CD4-positive, alpha-beta T cell treated with Interleukin-10 for 1 hour (primary cell): ENCODE measurements at places on chromosomes 7 and 10.
A peak's percentile ranks its signal among the peaks of the same experiment; 100 is the strongest.

DNA sequence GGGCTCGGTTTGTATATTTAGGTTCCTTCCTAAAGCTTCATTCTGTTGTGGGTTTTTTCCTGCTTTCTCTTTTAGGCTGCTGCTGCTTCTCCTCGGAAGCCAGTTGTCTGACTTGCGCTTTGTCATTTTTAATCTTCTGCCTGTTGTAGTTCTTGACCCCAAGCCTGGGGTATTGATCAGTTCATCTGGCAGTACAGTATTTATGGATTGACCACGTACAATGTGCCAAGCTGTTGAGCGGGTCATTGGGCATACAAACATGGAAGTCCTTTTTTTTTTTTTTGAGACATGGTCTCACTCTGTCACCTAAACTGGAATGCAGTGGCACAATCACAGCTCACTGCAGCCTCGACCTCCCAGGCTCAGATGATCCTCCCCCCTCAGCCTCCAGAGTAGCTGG lies 4.3 kb downstream of the PROSER2 start:
- no peak for DNase-seq

DNA sequence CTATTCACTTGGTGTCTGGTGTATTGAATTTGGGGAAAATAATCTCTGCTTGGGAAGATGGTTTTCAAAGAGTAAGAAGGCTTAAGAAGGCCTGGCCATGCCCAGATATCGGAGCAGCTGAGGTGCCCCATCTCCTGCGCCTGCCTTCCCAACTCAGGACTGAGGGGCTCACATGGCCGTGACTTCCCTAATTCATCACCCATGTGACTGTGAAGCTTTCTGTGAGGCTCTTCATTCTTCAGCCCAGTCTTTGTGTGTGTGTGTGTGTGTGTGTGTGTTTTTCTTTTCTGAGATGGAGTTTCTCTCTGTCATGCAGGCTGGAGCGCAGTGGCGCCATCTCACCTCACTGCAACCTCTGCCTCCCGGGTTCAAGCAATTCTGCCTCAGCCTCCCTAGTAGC lies 53.2 kb downstream of the PROSER2 start:
- no peak for DNase-seq

DNA sequence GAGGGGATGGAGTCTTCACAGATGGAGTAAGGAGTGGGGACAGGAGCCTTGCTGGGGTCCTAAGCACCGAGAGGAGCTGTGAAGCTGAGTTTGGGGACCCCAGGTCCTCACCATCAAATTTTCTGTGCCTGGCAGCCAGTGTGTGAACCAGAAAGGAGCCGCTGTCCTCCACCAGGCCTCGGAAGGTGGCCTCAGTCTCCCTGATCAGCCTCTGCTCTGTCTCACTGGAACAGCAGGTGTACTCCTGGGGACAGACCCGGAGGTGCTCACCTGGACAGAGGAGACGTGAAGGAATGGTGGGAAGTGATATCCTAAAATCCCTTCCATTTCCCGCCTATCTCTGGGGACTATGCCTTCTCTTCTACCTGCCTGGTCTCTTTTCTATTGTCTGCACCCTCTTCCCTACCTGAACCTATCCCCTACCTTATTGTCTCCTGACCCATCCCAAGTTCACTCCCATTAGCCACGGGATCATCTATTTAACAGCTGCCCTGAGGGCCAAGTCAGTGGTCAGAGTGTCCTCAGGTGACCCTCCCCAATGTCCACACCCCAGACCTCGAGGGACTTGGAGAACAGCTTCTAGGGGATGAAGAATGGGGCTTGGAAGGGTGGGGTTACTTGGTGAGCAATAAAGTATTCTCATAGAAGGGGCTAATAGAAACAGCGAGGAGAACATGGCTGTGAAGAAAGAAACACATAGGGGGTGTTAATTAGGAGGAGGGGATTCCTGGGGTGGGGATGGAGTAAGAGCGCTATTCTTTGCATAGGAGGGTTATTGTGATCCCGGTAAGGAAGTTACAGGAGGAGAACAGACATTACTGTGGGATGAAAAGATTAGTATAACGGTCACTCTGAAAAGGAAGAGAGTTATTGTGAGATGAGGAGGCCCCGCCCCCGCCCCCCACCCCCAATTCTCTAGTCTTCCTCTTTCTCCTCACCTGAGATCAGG lies 811 bp downstream of the GPC2 start:
- DNase-seq: no peak

GRCh38 chr7:129906700-129907099 lies 46.1 kb downstream of the UBE2H start:
- peak; percentile 36 for DNase-seq

GRCh38 chr7:102951839-102952238 lies 39.0 kb downstream of the LRRC17 start:
- no peak for DNase-seq

- no peak for DNase-seq
Measured at GRCh38 chr10:2890093-2890492, 177.3 kb upstream of the PFKP start.

GRCh38 chr10:22016046-22016705 lies 12.6 kb upstream of the DNAJC1 start:
- no peak for DNase-seq

DNA sequence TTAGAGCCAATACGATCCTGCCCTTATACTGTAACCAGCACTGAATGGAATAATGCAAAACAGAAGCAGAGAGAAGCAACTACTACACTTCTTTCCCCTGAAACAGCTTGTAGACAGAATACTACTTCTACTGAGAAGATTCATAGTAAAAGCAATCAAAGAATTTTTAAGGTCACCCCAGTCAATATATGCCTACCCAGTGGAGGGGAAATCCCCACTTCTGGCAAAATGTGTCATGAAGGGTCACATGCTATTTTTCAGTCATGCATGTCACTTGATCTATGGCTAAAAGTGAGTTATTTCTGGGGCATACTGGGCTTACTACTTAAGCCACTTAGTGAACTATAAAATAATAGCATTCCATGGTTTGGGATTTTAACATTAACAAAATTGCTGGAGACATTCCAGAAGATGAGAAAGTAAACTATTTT lies 25.6 kb downstream of the IRF5 start:
- DNase-seq: no peak

DNA sequence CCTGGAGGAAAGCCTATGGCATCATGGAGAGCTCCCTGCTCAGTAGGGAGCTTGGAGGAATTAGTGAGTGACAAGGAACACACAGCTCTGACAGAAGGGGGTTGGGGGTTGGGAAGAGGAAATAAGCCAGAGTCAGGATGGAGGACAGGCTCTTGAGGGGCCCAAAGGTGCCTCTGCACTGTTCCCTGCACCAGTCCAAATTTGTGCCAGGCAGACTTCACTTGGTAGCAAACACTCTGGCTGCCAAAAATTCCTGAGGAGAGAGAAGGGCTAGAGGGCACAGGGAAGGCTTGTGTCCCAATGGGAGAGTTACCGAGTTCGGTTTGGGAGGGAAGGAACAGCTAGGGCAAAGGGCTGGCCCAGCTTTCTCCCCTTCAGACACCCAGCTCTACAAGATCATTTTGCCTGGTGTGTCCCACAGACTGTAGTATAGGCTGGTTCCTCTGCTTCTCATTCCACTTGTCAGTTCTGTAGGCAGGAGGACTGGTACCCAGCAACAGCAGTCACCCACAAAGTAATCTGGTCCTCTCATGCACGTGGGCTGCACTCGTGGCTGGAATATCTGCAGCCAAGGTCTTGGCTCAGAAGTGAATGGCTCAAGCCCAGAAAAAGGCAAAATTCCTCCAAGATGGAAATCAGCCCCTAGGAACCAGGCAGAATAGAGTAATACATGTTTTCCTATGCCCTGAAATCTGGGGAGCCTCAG lies 8.0 kb upstream of the KCNIP2 start:
- no peak for DNase-seq

- no peak for DNase-seq
Measured at GRCh38 chr10:43955002-43955596, 306.4 kb upstream of the ZNF32 start.

DNA sequence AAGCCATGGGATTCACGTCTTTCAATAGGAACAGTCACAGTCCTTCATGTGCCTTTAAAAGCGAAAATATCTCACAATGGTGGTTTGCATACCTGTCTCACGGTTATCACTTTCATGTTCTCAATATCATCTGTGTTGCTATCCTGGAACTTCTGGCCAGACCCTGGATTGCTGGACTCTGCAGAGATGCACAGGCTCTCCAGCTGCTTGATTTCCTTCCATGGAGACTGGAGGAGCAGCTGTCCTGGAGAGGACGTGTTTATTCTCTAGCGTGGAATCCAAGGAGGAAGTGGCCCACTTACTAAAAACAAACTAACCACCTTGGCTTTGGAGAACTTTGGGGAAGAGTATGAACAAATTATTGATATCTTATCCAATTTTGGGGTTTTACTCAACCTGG lies 16.5 kb downstream of the BTBD16 start:
- DNase-seq: no peak

- DNase-seq: peak; percentile 22
Measured at GRCh38 chr7:20219446-20220292, 2.5 kb upstream of the MACC1 start.

DNA sequence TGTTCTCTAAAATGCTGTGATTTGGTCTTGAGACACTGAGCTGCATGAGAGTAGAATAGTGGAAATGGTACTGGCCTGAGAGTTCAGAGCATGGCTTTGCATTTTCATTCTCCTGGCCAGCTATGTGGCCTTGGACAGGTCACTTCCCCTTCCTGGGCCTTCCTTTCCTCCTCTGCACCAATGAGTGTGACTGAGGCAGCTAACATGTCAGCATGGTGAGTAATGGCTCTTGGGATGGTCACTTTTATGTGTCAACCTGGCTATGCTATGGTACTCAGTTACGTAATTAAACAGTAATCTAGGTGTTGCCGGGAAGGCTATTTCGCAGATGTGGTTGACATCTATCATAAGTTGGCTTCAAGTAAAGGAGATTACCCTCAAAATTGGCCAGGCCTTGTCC lies 109.3 kb downstream of the RTKN2 start:
- no peak for DNase-seq

- DNase-seq: no peak
Measured at GRCh38 chr7:90749262-90749661, 153.1 kb downstream of the CDK14 start.

DNA sequence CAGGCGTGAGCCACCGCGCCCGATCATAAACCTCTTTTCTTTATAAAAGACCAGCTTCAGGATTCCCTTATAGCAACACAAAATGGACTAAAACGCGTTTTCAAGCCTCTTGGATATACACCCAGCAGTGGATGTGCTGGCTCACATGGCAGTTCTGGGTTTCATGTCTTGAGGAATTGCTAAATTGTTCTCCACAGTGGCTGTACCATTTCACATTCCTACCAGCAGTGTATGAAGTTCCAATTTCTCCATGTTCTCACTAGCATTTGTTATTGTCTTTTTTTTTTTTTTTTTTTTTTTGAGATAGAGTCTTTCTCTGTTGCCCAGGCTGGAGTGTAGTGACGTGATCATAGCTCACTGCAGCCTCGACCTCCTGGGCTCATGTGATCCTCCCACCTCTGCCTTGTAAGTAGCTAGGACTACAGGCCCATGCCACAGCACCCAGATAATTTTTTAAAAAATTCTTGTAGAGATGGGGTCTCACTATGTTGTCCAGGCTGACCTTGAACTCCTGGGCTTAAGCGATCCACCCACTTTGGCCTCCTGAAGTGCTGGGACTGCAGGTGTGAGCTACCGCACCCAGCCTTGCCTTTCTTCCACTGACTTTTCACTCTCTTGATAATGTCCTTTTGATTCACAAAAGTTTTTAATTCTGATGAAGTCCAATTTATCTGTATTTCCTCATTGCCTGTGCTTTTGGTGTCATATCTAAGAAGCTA lies 17.4 kb downstream of the TECPR1 start:
- no peak for DNase-seq

DNA sequence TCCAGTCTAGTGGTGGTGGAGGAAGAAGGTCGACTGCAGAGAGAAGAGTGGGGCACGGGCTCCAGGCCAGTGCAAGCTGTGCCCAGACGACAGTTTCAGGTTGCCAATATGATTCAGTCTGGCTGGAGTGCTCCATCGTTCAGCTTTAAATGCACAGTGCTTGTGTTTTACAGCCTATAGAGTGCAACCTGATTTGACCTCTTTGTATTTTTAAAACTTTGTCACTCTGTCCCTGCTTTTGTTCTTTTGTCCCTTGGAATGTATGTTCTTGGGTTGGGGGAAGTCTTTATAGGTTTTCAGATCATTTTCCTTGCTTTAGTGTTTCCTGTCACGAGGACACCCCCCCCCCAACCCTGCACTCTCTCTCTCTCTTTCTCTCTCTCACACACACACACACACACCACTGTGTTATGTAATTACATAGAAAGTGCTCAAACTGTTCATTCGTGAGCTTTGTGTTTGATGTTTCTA lies 198.0 kb downstream of the CAMK1D start:
- DNase-seq: peak; percentile 27

- no peak for DNase-seq
Measured at GRCh38 chr10:48574322-48574796, 30.5 kb downstream of the ARHGAP22 start.

DNA sequence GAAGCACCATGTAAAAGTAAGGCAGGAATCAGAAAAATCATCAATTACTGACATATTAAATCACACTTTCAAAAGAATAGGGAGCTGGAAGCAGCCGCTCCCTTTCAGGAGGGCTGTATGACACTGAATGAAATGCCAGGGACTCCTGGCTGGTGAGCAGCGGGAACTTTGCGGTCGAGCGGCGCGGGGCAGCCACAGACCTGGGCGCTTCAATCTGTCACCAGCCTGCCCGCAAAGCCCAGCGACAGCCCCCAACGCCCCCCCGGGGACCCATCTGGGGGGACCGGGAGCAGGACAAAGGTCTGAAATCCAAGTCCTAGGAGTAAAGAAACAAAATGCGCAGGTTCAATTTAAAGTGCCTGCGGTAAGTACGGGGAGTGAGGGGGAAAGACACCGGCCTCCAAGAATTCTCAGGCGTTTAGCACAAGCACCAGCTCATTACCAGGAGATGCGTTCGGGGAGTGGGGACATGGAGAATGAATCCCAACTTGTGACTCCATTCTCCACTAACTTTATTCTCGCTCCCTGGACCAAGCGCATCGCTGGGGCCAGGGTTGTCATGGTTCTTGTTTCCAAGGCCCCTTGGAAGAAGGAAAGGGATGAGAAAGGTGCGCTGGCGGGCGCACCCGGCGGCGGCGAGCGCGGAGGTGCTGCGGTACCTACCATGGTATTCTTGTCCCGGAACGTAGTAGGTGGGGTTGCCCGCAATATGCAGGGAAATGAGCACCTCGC lies 824 bp downstream of the RELN start:
- no peak for DNase-seq

- no peak for DNase-seq
Measured at GRCh38 chr10:88933564-88933963, 19.0 kb downstream of the ACTA2 start.
